ENCODE measurements at places on chromosomes 2 and 18.

- no peak for DNase-seq
Measured at GRCh38 chr2:187349326-187349944, 98.6 kb downstream of the CALCRL start.

DNA sequence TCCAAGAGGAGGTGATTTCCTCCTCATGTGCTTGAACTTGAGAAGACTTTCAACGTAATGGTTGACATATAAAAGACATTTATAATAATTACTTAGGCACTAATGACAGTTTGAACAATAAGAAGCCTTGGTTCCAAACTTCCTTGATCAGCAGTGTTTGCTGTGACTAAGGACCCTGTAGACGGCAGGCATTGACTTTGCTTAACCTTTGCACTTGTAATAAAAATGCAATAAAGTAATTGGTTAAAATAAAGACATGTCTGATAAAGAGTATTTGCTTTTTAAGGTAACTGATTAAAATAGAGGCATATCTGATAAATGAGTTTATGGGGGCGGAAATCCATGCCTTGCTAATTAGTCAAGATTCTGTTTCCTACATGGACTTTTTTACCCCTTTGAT, 82.2 kb upstream of the ST8SIA3 start:
- DNase-seq = no peak

DNA sequence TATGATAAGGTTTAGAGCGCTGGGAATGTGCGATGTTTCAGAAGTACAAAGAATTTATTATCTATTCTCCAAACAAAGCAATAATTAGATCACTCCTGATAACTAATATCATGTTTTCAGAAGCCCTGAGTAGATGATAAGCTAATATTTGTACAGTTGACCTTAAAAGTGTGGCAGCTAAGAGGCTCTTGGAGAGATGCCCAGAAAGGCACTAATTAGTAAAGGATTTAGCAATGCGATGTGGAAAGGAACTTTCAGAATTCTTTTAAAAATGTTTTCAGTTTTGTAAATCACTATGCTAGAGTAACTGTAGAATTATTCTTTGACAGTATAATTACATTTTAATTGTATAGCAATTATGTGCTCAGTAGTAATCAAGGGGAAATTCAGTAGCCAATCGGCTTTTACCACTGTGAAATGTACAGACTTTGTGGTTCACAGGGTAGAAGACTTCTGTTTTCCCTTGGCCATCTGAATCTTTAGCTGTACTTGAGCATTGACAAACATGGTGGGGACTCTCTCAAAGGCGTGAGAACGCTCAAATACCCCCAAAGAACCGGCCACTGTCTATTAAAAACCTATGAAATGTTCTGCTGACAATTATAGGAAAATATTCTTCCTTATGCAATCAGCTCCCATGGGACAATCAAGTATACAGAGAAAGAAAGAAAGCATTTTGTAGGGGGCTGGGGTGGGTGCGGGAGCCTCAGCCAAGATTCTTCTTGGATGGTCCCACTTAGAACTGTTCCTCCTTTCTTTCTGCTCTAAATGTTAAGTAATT, 262.8 kb upstream of the AGAP1 start:
- no peak for DNase-seq

DNA sequence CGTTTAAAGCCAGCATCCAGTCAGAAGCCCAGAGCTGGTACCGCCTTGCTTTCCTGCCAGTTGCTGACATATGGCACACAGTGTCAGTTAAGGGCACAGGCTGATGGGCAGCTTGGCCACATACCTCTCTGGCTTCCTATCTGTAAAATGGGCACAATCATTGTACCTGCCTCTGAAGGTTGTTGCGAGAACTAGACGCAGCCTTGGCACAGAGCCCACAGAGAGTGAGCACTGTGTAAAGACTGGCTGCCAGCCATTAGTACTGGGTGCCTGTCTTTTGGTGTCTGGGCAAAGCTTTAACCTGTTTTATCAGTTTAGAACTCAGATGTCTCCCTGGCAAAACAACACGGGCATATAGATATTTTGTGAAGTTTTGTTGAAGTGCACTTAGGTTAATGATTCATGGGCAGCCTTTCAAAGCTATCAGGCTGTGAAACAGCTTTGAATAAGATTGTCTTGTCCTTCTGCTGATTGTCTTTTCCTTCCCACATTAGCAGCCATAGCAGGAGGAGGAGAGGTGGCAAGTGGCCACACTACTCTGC, 269.5 kb downstream of the NEDD4L start:
- DNase-seq = no peak

- DNase-seq = no peak
Measured at GRCh38 chr2:83705146-83705545, 753.9 kb downstream of the SUCLG1 start.

GRCh38 chr2:217449444-217449843, 553.4 kb downstream of the TNS1 start:
- DNase-seq = no peak

DNA sequence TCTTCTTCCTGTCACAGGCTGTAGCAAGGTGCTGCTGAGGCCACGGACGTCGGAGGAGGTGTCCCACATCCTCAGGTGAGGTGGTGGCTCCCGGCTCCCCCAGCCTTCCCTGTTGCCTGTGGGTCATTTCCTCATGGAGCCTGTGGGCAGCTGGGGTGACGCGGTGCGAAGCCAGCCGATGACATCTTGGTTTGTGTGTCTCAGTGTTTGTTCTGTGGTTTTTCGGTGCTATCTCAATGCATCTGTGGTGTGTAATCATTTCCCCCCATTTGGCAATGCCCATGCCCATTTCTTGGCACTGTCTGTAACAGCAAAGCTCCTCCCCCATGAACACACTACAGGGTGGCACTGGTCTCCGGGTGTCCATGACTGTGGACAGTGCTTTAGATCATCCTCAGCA, 6.6 kb downstream of the D2HGDH start:
- no peak for DNase-seq

DNA sequence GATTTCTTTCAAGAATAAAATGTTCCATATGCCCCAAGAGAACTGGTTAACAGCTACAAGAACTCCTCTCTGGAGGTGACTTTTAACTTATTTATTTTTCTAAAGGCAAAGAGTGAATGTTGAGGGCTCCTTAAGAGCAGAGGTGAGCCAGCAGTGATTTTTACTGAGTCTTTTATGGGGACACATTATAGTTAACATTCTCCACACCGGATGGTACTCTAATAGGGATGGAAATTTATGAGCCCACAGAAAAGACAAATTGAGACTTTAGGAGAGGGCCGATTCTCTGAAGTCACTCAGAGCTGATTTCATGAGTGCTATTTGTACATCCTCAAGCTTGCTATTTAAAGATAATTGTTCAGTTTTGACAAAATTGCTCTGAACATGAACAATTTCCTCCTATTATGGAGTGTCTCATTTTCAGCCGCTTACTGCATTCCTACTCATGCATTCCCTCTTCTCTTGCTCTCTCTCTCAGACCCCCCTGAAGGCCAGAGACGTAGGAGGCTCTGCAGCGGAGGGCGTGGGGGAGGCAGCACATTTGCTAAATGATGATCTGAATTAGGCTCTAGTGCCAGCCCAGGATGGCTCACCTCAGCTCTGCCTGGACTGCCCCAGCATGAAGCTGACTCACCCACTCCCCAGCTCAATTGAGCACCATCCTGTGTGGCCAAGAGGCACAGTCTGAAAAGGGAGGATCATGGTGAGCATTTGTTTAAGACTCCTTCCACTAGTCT, 5.9 kb upstream of the RPL37A start:
- DNase-seq = no peak

DNA sequence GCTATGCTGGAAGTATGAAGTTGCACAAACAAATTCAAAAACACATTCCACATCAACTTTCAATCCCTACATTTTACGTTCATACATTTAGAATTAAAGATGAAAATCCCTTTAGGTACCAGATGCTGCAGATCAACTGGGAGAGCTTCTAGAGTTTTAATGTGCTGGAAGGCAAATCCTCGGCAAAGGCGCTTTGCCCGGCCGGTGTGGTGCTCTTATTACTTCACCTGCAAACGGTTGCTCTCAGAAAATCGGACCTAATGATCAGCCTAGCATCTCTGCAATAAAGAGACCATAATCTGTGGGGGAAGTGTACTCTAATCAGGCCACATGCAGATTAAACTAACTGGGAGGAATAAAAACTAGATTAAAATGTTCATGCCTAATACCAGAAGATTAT, 513.8 kb downstream of the ZEB2 start:
- DNase-seq = no peak

- DNase-seq = no peak
Measured at GRCh38 chr2:74883011-74883410, 49.1 kb downstream of the HK2 start.

DNA sequence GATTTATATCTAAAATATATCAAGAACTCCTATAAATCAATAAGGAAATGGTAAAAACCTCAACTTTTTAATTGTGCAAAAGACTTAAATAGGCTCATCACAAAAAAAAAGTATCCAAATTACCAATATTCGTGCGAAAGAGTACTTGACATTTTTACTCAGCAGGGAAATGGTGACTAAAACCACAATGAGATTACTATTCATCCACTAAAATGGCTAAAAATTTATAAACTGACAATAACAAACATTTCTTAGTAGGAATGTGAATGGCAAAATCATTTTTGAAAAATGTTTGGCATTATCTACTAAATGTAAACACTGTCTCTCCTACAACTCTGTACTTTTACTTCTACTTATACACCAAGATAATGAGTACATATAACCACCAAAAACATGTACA, 184.8 kb upstream of the RND3 start:
- DNase-seq = no peak

DNA sequence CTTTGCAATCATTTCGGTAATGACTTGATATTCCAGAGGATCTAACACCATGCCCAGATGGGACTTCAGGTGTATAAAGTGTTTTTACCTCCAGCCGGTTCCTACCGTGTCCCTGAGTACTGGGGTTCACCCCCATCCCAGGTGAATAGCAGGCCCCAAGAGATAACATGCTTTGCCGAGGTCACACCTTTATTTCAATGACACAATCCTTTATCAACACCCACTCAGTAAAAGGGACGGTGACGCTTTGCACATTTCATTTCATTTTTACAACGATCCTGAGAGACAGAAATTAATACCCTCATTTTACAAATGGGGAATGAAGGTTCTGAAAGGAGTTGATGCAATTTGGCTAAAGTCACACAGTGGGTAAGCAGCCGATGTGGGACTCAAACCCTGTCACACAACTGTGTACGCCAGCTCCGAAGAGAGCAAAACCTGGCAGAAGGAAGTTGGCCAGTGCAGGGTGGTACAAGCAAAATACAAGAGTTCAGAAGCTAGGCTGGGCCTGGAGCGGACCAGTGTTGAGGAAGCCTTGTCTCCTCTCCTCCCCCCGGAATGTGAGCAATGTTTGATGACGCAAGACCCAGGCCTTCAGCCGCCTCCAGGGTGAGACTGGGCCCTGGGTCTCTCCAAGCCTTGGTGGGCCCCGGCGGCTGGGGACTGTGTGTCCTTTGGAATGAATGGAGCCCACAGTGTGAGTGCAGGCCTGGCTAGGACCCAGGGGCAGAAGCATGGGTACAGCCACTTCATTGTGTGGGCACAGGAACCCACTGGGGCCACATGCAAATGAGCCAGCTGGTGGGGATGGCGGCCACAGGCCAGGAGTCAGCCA, 139.6 kb upstream of the MYCN start:
- no peak for DNase-seq

- DNase-seq = no peak
Measured at GRCh38 chr18:3867864-3868311, 417.9 kb downstream of the TGIF1 start.

DNA sequence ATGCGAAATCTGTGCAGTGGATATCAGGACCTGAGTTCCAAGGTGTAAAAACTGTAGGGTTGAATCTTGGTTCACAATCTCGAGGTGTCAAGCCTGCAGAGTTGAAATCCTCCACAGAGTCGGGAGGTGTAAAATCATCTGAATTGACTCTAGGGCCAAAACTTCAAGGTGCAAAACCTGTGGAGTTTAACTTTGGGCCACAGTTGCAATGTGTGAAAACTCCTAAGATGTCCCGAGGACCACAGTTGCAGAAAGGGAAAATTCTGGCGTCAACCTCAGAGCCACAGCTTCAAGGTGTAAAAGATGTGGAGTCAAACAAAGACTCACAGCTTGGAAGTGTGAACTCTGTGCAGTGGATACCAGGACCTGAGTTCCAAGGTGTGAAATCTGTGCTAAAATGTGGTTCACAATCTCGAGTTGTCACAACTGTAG, 9.8 kb upstream of the ZNF512 start:
- DNase-seq = no peak

DNA sequence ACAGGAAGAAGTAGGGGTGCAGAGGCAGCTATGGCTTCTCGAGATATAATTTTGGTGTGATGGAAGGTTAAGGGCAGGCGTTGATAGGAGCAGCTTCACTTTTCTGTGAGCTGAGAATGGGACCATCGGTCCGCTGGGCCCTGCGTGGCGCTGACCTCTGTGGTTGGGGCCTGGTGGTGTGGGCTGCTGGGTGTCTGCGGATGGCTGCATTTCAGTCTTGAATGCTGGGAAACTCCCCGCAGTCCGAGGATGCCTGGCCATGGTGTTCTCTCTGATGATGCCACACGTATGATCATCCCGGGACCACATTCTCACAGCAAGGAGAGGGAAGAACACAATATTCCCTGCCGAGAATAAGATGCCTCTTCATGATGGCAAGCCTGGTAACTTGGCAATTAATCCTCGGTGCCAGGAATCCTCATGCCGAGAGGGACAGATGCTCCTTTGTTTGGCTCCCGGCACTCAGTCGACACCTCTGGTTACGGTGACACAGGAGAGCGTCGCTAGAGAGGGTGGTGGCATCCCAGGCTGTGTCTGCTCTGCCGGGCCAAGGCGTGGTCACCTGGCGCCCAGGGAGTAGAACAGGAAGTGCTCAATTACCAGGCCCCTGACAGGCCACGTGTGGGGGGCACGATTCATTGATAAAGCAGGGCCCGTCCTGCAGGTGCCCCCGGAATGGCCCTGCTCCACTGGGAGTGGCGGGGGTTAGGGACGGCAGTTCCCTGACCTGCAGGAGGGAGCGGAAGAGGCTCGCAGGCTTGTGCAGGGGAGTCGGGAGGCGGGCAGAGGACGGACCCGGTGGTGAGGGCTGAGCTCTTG, 119.4 kb upstream of the CTDP1 start:
- DNase-seq = no peak

DNA sequence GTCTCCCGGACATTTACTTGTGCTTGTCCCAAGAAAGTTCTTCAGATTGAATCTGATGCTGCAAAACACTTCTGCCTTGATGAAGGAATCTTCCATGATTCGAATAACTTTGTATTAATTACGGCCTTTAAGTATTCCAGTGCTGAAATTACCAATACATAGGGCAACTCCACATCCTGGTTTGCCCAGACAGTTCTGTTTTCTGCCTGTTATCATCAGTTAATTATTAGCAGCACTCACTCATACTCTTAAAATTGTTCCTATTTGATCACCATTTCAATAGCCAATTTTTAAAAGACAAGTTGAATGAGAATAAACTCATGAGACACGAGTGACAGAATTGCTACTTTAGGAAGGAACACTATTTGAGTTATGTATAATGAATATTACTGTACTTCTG, 620.7 kb upstream of the ZEB2 start:
- DNase-seq = no peak

GRCh38 chr2:16138811-16139662, 198.7 kb downstream of the MYCN start:
- no peak for DNase-seq

- DNase-seq = no peak
Measured at GRCh38 chr2:69549421-69549820, 94.1 kb downstream of the AAK1 start.

GRCh38 chr2:61660511-61661388, 122.6 kb upstream of the XPO1 start:
- no peak for DNase-seq

- DNase-seq = no peak
Measured at GRCh38 chr18:55982992-55983391, 395.0 kb upstream of the TCF4 start.
